ENCODE measurements at places on chromosomes 1 and 21.

GRCh38 chr1:205074084-205074483 lies 10.2 kb downstream of the TMEM81 start:
- no peak for DNase-seq

DNA sequence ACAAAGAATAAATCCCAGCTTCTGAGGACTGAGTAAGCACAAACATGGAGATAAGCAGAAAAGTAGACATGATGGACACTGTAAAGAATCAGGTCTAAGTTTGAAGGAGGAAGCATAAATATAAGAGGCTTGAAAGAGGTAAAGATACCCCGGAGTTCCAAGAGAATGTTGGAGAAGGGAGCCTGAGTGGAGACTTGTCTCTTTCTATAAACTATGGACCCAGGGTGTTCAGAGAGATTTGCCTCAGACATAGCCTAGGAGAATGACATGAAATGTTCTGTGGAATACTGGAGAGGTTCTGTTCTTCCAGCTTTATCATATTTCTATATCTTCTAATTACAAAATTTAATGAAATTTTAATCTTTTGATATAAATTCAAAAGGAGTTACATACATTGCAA lies 554.3 kb upstream of the B3GALT2 start:
- DNase-seq, result no peak

DNA sequence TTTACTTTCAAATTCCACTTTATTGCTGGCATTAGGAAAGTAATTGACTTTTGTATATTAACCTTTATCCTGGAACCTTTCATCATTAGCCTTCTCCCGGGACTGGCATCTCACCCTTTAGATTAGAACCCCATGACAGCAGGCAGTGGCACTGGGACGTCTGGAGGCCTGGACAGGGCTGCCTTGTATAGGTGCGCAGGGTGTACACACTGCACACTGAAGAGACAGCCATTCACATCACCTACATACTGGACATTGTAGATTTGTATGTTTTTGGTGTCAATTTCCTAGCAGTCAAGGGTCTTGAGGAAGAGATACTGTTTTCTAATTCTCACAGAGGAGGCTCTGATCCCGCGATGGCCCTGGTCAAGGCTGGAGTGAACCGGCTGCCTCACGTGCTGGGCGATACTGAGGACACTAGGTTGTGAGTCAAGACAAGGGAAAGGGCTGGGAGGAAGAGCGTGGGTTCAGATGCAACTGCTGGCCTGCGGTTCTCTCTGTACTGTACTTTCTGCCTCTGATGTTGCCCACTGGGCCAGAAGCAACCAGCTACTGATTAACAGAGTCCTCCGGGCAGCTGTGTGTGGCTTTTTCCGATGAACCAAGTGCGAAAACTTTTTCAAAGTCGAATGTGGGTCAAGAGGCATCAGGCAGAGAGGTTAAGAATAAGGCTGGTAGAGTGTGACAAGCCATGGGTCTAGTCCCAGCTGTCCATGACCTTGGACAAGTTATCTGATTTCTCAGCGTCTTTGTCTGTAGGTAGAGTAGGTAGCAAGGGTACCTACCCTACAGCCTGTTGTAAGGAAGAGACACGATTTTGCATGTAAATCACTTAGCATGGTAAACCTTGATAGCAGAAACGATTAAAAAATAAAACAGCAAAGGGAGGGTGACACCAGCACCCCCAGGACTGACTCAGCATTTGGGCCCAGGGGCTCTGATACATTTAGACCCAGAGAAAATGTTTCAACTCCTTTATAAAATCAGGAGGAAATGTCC lies 38.2 kb upstream of the SLC25A33 start:
- DNase-seq, result peak; percentile 74

DNA sequence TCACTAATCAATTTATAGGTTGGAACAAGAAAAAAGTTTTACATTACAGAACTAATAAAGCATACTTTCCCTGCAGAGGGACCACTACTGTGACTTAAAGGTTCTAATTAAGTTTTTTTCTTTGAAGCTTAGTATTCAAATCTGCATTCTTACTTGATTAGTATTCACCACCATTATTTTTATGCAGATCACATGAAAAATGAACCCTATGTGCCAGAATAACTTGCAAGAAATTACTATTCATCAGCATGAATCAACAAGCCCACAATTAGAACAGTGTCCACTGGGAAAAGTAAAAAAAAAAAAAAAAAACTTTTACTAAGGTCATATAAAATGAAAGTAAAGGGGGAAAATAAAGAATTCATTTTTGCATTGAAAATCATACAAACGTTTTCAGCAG lies 90.8 kb downstream of the SMYD3 start:
- DNase-seq, result no peak

DNA sequence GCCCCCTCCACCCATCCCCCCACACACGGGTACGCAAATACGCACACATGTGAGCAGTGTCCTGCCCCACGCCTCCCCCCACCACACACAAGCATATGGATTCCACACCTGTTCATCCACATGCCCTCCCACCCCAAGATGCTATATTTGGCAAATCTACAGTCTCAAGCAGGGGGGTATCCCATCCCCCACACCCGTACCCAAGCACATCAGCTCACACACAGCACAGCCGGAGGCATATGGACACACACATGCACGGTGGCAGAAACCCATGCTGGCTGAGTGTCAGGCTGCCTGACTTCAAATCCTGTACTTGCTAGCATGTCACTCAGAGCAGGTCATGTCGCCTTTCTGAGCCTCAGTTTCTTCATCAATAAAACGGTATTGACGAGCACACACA lies 10.6 kb downstream of the COL16A1 start:
- DNase-seq, result no peak

- no peak for DNase-seq
These were observed 14.7 kb upstream of the LEFTY1 start for GRCh38 chr1:225903623-225904022.

DNA sequence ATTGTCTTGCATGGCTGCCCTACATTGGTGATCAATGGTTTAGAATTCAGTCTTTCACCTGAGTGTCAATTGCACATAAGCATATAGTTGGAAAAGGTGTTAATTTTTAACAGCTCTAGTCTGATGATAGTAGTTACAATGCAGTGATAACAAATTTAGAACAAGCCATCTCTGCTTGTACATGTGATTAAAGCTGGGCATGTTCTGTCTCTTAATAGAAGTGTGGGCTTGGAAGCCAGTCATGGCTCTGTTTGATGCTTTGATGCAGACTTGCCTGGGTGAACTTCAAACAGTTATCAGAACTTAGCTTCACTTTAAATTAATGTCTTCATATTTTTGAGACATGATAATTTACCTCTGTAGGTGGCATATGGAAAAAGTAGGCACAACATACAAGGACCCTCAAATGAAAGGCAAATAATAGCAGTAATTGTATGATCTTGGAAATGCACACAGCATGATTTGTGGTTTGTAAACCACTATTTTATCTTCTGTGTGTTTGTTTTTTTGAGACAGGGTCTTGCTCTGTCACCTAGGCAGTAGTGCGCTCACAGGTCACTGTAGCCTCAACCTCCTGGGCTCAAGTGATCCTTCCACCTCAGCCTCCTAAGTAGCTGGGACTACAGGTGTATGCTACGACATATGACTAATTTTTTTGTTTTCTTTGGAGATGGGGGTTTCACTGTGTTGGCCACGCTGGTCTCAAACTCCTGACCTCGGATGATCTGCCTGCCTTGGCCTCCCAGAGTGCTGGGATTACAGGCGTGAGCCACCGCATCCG lies 3.8 kb downstream of the DDI2 start:
- DNase-seq, result no peak

DNA sequence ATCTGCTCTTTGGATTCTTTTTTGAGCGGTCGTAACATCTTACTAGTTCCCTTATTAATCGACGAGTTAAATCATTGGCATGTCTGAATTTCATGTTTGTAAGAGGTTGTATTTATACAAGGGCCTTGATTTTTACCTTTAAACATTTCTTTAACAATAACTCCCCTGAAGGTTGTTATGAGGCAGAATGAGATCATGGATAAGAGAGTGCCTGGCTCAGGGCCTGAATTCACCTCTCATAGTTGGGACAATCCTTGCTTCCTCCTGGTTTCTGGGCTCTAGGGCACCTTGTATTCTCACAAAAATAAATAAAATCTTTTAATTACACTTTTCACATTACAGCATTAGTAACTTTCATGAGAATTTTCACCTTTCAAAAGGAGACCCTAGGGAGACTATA lies 55.4 kb downstream of the MDM4 start:
- DNase-seq, result no peak

DNA sequence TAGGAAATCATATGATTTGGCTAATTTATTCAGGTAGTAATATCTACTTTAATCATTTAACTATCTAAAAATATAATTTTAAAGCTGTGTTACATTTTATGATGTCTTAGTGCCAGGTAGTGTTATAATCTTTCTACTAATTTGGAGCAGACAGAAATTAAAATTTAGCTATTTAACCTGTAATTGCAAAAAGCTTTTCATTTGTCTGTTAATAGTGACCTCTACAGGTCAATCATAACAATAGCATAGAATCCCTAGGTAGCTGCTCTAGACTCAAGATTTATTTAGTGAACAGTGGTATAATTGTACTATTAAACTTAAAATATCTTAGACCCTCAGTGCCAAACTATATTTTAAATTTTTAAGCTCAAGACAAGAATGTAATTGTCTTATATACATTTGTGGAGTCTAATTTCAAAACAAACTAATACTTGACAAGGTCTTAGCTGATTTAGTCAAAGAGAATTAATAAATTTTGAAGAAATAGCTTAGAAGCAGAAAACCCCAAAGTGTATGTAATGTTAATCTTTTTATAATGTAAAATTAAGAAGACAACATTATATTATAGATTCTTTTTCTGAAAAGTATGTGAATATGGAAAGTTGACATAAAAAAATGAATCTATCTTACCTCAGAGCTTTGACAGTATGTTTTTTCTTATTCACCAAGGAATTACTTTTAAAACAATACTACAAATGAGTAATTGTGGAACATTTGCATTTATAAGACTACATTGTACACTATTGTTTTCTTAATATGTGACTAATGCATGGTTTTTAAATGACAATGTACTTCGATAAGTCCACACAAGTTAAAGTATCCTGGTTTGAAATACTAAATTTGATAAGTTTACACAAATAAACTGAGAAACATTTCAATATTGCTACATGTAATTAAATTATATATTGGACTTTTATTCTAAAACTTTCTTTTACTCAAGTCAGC lies 64.1 kb upstream of the RNPC3 start:
- peak; percentile 28 for DNase-seq

DNA sequence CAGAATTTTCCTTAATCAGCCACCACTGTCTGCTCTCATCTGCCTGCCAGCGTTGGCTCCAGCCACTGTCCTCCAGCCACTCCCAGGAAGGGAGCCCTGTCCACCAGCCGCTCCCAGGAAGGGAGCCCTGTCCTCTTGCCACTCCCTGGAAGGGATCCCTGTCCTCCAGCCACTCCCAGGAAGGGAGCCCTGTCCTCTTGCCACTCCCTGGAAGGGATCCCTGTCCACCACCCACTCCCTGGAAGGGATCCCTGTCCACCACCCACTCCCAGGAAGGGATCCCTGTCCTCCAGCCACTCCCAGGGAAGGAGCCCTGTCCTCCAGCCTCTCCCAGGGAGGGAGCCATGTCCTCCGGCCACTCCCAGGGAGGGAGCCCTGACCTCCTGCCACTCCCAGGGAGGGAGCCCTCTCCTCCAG lies 726.5 kb downstream of the PTPRU start:
- no peak for DNase-seq

DNA sequence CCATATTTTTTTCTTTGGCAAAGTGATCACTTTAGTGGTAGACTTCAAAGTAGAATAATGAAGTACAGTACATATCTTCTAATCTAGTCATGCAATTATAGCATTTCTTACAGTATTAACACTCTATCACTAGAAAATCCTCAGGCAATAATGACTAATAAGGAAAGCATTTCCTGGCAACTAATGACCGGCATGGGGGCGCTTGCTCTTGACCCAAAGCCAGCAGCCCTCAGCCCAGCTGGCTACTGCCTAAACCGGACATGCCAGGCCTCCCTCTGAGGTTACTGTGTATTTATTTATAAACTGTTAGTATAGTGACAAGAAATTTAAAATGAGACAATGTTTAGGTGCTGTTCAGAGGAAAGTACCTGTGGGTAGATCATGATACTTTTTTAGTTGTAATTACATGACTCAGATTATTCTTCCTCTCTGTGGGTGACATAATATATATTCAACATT lies 633.8 kb downstream of the PTPRC start:
- DNase-seq, result peak; percentile 83

DNA sequence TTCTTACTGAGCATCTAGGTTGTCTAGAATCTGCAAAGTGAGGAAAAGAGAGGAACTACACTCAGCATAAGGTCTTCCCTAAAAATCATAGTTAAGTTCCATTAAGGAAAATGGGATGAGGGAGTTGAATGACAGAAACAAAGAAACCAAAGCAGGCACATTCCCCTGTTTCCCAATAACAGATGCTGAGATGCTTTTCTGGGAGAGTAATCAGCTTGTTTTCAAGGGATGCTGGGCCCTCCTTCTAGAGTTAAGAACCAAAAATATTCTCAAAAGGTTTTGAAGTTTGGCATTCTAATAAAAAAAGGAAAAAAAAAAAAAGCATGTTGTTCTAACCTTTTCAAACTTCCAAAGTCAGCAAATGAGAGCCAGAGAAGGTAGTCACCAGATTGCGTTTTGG lies 105.2 kb upstream of the ZNF648 start:
- DNase-seq, result no peak

DNA sequence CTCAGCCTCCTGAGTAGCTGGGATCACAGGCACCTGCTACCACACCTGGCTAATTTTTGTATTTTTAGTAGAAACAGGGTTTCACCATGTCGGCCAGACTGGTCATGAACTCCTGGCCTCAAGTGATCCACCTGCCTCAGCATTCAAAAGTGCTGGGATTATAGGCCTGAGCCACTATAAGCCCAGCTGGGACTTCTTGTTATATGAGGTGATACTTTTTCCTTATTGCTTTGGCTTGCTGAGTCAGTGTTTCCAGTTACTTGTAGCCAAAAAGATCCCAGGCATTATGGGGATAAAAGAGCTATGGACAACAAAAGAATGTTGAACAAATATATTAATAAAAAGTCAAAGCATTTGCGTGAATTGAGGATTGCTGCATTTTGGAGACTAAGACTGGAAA lies 69.9 kb upstream of the LPGAT1 start:
- DNase-seq, result no peak

- no peak for DNase-seq
These were observed 1192.7 kb downstream of the KCNT2 start for GRCh38 chr1:195415584-195415983.
